Uterus (tissue), 4 donors: ENCODE measurements at places on chromosomes 3 and 15. TPM values are rescaled to one million over a fixed set of nuclear protein-coding genes. Genes with fewer than 3 reads are reported as not detected.

SENP7 gene
- total RNA-seq: 101 TPM

SLC2A2 gene
- total RNA-seq: not detected

ALDH1A3 gene
- 32.9 TPM for total RNA-seq

DCP1A gene
- total RNA-seq: 31.0 TPM

CDHR4 gene
- not detected for total RNA-seq

GJD2 gene
- total RNA-seq: not detected

SPINK8 gene
- not detected for total RNA-seq

DYNLT2B gene
- 7.3 TPM for total RNA-seq

DISP2 gene
- not detected for total RNA-seq

ZBED2 gene
- not detected for total RNA-seq

APBA2 gene
- 4.6 TPM for total RNA-seq

DNAH12 gene
- total RNA-seq: 4.4 TPM

UROC1 gene
- not detected for total RNA-seq

GOLGA8Q gene
- not detected for total RNA-seq

PLA1A gene
- total RNA-seq: 11.9 TPM
